ENCODE measurements at places on chromosomes 1 and 21.

GRCh38 chr1:153231363-153231762 is 14.0 kb downstream of the PRR9 start:
- DNase-seq, result no peak

GRCh38 chr1:47558601-47559593 is 121.1 kb downstream of the FOXD2 start:
- DNase-seq, result no peak

GRCh38 chr1:164558461-164559341 is at the start of gene PBX1:
TSS of gene PBX1 (plus strand) at chr1:164559184.
- peak; percentile 99 for DNase-seq

DNA sequence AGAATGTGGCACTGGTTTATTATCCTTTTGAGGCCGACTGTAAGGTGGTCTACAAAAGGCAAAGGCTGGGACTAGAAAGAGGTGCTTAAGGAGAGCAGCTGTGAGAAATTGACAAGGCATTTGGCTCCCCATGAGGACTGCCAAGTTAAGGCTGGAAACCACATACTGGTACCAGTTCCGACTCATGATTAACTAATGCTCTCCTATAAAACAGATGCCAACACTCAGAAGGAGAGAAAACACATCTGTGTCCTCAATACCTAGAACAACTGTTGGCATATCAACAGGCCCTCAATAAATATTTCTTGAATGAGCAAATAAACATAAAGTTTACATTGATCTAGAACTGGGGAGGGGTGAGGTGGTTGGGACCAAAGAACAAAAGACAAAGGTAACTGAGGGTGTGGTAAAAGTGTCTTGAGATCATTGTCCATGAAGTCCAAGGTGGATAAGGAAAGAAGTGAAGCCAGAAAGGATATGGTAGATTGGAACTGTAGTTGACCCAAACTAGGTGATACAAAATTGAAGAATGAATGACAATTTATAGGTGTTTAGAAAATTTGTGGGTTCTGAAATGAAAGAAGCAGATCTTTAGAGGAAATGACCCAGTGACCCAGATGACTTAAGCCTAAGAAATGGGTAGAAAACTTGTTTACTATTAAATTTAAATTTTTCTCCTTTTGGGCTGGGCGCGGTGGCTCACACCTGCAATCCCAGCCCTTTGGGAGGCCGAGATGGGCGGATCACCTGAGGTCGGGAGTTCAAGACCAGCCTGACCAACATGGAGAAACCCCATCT is 16.9 kb upstream of the MCL1 start:
- DNase-seq, result no peak

- peak; percentile 24 for DNase-seq
Observed at GRCh38 chr1:84691122-84691783, 992 bp upstream of the SSX2IP start.

DNA sequence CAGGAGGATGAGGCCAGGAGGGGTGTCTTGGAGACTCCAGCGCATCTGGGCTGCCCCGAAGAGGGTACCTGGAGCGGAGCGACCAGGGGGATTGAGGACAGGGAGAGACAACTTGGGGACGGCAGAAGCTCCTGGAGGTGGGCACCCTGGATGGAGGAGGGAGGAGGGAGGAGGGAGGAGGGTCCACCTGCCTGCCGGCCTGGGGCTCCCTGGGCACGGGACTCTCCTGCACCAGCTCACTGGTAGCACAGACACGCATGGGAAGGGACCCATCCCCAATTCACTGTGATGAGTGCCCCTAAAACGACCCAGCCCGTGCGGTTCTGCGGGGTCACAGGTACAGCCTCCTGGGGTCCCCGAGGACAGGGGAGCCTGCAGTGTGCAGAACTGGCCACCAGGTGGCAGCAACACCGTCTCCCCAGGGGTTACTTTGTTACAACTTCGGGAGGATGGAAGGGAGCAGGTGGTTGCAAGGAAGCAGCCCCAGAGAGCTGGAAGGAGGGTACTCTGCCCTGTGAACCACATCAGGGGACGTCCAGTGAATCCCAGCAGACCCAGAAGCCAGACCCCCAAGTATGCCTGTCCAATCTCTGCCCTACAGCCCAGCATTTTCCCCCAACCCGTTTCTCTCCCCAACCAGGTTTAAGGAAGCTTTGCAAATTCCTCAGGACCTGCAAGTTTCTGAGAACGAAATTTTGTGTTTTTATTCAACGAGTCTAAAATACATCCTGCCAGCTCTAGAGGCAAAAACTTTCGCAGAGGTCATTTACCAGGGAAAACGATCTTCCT is 482.4 kb downstream of the NPHP4 start:
- DNase-seq, result peak; percentile 68

GRCh38 chr1:35666916-35667315 is 25.6 kb upstream of the PSMB2 start:
- no peak for DNase-seq

DNA sequence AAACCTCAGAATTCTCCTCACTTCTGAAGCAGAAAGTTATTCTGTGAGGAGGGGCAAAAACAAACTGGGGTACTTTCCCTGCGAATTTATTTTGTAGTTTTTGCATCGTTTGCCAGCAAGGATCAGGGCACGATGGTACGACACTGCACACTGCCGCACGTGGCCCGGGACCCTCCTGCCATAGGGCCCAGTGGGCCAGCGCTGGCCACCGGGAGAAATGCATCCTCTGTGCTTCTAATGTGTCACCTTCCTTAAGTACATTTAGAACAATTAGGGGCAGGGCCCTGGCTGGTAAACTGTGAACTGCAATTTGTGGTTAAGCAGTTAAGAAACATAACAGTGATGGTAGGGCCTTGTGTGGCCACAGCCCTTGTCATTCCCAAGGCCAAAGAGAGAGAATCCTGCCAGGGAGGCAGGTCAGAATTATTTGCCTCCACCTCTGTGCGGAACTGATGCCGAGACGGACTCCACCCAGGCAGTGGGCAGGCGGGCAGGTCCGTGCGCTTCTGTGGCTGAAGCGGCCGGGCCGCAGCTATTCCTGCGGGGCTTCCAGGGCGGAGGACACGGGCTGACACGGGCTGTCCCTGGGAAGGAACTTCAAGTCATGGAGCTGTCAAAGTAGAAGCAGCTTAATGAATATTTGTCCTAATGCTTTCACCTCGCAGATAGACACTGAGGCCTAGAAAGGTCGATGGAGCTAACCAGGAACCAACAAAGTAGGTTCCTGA is 12.5 kb downstream of the GPR137B start:
- DNase-seq, result peak; percentile 46

DNA sequence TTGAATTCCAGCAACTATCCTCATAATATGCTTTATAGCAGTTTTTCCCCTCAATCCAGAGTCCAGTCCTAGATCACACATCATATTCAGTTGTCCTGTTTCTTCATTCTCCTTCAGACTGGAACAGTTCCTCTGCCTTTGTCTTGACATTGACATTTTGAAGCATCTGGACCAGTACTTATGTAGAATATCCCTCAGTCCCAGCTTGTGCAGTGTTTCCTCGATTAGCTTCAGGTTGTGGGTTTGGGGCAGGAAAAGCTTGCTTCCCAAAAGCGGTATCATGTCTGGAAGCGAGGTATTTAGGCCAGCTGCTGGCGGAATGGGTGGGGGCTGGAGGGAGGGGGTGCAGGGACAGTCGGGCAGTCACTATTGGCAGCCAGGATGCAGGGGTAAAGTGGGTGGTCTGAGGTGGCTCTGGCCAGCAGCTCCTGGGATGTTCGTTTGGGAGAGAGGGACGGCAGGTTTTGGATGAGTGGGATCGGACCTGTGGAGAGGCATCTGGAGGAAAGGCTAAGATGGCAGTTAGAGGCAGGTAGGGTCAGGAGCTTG is 6.5 kb downstream of the THEMIS2 start:
- no peak for DNase-seq

- DNase-seq, result no peak
Observed at GRCh38 chr1:186819126-186819525, 9.6 kb upstream of the PLA2G4A start.

DNA sequence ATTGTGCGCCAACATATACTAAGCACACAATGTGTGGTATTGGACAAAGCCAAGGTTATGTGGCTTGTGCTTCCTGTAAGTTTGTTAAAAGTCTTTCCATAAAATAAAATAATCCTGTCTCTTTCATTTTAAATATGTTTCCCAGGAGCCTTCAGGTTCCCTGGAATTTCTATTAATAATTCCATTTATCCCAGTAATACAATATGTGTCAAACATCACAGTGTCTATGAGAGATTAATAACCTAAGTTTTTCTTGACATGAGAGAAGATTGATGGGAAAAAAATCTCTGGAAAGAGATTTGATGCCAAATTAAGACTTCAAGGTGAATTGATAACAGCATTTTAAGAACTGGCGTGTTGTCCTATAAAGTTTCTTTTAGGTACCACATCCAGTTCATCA is 507.0 kb downstream of the TTLL7 start:
- no peak for DNase-seq

DNA sequence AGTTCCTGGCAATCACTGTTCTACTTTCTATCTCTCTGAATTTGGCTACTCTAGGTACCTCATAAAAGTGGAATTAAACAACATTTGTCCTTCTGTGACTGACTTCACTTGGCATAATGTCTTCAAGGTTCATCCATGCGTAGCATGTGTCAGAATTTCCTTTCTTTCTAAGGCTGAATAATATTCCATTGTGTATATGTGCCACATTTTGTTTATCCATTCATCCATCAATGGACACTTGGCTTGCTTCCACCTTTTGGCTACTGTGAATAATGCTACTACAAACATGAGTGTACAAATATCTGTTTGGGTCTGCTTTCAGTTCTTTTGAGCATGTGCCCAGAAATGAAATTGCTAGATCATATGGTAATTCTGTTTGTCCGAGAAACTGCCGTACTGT is 14.7 kb downstream of the CACHD1 start:
- DNase-seq, result no peak

DNA sequence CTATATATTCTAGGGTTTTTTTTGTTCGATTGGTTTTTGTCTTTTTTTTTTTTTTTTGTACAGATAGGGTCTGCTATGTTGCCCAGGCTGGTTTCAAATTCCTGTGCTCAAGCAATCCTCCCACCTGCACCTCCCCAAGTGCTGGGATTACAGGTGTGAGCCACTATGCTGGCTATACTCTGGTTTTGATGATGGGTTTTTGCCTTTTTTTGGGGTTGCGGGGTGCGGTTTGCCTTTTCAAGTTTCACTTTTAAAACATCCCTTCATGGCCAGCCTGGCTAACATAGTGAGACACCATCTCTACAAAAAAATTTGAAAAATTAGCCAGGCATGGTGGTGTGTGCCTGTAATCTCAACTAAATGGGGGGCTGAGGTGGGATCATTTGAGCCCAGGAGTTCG is 10.0 kb downstream of the KDM5B start:
- no peak for DNase-seq

- DNase-seq, result peak; percentile 85
Observed at GRCh38 chr1:47984175-47984789, 12.9 kb downstream of the TRABD2B start.

DNA sequence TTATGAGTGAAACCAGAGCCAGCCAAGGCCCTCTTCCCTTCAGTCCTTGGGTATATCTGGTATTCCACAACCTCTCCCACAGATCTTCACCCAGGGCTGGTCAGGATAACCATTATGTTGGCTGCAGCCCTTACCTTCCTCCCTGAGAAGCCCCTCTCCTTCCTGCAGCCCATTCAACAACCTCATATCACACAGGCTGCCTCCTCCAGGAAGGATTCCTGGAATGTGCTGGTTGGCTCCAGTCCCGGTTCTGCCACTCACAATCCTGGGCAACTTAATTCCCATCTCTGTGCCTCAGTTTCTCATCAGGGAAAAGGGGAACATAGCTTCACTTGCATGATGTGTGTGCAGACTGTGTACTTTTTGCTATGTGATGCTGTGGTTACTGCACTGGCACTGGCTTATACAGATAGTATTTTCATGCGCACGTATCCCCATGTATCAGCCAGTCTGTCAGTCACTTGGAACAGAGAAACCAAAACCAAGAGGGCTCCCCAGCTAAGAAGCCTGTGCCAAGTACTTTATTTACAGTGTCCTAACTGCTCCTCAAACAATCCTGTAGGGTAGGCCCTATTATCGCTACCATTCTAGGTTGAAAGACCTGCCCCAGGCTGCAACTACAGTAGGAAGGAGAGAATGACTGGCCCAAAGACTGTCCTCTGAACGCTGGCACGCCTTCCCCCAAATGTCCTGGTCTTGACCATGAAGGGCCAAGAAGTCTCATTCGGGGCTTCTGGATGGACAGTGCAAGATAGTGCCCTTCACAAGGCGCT is 39.9 kb upstream of the PPP1R15B start:
- DNase-seq, result peak; percentile 48

DNA sequence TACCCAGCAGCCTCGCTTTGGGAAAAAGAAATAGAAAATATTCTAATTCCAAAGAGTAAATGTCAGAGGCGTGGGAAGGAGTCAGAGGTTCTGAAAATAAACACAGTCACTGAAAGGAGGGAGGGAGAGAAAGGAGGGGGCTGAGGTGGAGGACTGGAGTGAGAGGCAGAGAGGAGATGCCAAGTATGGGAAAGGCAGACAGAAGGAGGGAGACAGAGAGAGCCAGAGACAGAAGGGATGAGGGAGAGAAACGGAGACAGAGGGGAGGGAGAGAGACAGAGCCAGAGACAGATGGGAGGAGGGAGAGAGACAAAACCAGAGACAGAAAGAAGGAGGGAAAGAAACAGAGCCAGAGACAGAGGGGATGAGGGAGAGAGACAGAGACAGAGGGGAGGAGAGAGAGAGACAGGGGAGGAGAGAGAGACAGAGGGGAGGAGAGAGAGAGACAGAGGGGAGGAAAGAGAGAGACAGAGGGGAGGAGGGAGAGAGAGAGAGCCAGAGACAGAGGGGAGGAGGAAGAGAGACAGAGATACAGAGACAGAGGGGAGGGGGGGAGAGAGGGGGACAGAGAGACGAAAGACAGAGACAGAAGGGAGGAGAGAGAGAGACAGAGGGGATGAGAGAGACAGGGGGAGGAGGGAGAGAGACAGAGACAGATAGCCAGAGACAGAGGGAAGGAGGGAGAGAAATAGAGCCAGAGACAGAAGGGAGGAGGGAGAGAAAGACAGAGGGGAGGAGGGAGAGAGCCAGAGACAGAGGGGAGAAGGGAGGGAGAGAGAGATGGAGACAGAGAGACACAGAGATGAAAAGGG is 525.5 kb downstream of the MATN1 start:
- no peak for DNase-seq

- no peak for DNase-seq
Observed at GRCh38 chr1:52455686-52456085, 51.3 kb downstream of the PRPF38A start.

DNA sequence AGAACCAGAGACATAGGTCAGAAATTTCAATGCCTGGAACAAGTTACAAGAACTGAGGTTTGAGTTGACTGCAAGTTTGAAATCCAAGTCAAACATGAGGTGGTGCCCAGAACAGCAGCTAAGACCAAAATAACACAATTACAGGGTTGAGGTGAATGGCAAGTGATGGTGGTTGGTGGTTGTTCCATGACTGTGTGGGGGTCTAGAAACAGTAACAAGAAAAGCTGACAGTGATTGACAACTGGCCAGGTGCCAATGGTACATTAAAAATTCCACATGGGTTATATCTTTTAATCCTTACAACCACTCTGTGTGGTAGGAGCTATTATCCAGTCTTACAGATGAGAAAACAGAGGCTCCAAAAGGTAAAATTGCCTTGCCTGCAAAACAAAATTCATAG is 32.0 kb downstream of the RIMS3 start:
- DNase-seq, result peak; percentile 53

- DNase-seq, result no peak
Observed at GRCh38 chr1:118486199-118486598, 301.2 kb upstream of the SPAG17 start.

- DNase-seq, result peak; percentile 88
Observed at GRCh38 chr1:199684686-199685273, 342.7 kb upstream of the NR5A2 start.

Measured in hematopoietic multipotent progenitor cell treated with erythropoietin and hydrocortisone succinate and interleukin-3 and kit ligand, for 4 days (in vitro differentiated cells).